ENCODE measurements at places on chromosomes 5 and 9.
A peak's percentile ranks its signal among the peaks of the same experiment; 100 is the strongest.

DNA sequence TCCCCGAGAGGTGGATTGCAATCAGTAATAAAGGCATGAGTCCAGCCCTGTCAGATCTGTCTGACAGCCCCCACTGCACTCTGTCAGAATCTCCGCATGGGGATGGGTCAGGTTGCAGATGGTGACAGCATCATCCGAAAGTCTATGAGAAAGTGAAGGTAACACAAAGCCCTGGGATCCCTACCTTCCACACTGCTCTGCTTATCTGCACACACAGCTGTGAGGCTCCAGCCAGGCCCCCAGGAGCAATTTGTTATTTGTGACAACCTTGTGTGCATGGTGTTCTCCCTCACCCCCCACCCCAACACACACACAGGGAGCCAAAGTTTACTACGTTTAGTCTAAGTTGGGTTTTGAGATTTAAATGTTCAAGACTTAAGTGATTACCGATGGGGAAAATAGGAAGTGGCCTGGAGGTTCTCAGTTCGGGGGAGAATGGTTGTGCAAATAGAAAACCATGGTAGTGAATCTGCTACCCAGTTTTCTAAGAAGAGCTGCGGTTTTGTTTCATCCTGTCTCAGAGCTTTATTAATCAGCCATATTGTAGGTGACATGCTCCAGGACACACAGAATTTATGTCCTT, 92.7 kb downstream of the SV2C start:
- DNase-seq = no peak

GRCh38 chr5:135568923-135569360, 9.8 kb downstream of the CXCL14 start:
- DNase-seq = no peak

DNA sequence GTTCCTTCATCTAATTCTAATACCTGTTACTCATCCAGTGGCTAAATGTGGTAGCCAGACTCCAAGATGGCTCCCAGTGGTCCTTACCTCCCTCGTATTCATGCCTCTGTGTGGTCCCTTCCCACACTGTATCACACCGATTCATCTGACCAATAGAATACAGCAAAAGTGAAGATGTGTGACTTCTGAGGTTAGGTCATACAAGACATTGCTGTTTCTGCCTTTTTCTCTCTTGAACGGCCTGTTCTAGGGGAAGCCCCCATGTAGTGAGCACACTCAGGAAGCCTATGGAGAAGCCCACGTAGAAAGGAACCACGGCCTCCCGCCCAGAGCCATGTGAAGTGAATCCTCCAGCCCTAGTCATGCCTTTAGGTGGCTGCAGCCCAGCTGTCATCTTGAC, 9.4 kb upstream of the C5 start:
- DNase-seq = no peak

GRCh38 chr9:133635098-133635497, 1.1 kb upstream of the DBH start:
- DNase-seq = no peak

DNA sequence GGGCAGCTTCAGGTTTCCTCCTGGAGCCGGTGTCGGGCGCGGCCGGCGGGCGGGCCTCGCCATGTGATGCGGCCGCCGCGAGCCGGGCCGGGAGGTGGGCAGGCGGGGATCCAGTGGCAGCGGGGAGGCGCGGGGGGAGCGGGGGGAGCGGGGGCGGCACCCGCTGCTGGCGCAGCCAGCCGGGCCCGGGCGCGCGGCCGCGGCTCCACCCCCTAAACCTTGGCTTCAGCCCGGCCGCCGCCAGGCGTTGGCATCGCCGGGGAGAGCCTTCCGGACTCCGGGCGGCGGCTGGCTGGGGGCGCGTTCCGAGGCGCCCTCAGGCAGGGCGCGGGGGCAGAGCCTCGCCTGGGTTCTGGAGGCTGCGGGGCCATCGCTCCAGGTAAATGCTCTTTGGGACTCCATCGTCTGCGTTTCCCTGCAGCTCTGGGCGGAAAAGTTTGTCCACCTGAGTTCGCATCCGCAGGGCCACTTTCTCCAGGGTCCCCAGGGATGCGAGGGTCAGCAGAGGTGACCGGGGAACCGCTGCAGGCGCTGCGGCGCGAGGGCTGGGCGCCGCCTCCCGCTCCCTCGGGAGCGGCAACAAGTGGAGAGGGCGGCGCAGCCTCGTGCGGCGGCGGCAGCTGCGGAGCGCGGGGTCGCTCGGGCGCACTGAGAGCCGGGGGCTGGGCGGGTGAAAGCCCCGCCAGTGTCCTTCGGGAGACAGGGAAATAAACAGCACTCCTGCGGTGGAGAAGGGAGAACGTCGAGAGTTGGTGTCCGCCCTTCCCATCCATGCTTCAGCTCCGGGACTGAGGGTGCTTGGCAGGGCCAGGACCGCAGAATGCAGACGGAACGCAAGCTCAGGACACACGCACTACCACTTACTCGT, at the start of gene ARHGEF28:
Gene ARHGEF28 (plus strand): TSS at position 253 of the 868 bp plus-strand sequence. CDS start 58,656 bp downstream, outside the sequence.
- peak; percentile 30 for DNase-seq

- DNase-seq = no peak
Observed at GRCh38 chr5:127298656-127299055, 8.1 kb downstream of the MEGF10 start.

DNA sequence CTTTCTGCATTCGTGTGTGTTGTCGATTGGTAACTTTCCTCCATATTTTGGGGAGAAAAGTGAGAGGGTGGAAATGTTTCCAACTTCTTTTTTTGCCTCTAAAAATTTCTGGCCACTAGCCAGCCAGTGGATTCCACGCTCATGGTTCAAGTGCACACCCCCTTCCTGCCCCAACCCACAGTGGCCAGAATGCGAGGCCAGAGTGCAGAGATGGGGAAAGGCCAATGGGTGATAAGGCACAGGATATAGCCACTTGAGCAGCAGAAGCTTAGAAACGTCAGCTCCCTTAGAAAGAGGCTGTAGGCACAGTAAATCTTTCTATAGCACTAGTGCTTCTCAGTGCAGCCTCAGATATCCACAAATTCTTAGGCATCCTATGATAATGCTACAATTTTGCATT, 75.8 kb upstream of the ADRB2 start:
- DNase-seq = no peak

DNA sequence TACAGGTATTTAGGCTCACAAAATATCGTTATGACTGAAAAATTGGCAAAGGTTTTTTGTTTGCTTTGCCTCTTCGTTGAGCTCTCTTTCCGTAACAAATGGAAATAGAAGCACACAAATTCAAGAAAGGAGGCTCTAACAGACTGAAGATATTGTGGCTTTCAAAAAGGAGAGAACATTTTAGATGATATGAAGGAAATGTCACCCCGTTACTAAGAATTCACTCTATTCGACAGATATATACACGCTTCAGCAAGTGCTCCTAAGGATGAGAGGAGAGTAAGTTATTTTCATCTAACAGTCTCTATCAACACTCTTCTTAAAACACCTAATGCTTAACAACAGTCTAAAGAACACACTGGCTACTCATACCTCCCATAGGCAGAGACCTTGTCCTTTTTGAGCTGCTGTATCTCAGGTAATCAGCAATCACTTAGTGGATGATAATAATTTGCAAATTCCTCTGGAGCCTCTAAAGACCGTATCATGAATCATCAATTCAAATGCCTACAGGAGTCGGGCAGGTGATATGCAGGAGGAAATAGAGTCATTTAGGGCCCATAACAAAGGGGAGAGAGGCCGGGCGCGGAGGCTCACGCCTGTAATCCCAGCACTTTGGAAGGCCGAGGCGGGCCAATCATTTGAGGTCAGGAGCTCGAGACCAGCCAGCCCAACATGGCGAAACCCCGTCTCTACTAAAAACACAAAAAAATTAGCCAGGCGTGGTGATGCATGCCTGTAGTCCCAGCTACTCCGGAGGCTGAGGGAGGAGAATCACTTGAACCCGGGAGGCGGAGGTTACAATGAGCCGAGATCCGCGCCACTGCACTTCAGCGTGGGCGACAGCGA, 1.4 kb upstream of the HSDL2 start:
- no peak for DNase-seq

GRCh38 chr5:79886456-79886855, 104.6 kb downstream of the MTX3 start:
- DNase-seq = no peak

GRCh38 chr9:20591223-20591622, 31.1 kb downstream of the MLLT3 start:
- DNase-seq = no peak

DNA sequence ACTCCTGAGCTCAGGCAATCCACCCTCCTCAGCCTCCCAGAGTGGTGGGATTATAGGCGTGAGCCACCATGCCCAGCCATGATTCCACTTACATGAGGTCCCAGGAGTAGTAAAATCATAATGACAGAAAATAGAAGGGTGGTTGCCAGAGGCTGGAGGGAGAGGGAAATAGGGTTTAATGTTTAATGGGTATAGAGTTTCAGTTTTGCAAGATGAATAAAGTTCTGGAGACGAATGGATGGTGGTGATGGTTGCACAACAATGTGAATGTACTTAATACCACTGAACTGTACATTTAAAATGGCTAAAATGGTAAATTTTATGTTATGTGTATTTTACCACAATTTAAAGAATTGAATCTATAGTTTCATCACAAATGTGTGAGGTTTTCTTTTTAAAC, 146.5 kb upstream of the ABCA1 start:
- no peak for DNase-seq

GRCh38 chr5:11803436-11803835, 100.8 kb downstream of the CTNND2 start:
- DNase-seq = no peak

GRCh38 chr5:53350991-53351770, 129.2 kb upstream of the FST start:
- no peak for DNase-seq

DNA sequence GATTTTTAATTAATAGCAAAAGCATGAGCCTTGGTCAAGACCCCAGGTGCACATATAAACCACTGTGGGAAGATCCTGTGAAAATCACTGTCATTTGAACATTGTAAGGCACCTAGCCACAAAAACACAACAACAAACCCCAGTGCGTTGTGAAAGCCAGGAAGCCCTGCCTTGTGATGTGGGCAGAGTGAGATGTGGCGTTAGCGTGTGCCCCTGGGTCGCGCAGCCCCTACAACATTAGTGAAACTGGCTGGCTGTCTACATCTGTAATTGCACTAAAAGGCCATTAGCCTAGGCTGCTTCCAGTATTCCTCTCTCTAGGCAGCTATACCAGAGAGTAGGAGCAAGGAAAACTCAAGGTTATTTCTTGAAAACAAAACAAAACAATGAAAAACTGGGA, 21.1 kb upstream of the PDZD2 start:
- no peak for DNase-seq

DNA sequence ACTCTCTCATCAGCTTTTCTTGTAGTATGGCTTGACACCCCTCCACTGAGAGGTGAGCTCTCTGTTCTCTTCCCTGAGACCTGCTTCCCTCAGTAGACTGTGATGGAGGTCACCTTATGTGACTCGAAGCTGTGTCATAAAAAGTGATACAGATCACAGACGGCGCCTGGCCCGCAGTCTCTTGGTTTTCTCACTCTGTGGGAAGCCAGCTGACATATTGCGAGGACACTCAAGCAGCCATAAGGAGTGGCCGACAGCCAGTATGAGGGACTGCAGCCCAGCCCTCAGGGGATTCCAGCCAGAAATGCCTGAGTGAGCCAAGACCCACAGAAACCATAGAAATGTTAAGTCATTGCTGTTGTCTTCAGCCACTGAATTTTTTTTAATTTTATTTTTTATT, 38.0 kb downstream of the GADD45G start:
- DNase-seq = no peak

DNA sequence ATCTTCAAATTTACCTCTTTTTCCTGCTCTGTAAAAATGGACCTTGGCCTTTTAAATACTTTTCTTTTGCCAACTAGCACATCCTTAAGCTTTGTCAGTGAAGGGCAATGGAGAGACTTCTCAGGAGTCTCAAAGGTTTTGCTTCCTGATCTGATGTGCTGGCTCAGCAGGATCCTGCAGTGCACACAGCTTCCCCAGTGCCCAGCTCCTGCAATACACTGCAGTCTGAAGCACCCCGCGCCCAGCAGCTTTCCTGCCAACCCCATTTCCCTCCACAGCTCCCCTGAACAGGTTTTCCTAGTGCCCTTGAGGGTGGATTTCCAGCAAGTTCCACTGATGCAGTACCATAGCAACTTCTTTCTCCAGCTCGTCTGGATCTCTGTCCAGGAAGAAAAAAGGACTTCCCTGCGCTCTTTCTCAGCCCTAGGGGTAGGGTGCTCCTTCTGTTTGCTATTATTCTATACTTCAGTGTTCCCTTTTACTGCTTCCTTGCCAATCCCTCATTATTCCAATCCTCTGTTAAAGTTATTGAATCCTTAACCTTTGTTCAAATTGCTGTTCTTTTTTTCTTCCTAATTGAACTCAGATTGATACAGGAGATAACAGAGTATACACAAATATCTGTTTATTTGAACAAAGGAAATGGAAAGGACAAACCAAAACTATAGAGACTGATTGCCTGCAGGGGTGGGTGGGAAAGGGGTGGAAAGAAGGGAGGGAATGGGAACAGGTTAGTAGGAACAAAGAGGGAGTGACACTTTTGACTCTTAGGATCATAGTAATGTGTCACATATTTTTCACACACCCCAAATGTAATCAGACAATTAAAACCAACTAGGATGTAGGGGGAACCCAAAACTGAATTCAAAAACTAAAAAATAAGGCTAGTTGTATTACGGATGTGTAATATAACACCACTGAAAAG, 8.5 kb downstream of the SNAPC3 start:
- no peak for DNase-seq

DNA sequence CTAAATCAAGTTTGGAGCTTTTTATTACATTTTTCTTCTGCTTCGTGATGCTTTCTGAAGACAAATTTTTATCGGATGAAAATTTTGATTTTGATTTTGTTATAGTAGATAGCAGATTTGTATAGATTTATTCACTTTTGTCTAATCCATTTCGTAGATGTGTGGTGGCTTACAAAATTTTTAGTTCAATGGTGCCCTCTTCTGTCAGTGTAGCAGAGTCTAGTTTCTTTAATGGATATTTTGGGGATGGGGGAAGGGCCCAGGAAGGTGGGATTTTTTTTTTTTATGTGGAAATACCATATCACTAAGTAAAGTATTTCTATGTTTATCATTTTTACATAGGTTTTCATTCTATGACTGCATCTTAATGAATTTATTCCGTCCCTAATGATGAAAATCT, 259.9 kb upstream of the TARS1 start:
- no peak for DNase-seq

DNA sequence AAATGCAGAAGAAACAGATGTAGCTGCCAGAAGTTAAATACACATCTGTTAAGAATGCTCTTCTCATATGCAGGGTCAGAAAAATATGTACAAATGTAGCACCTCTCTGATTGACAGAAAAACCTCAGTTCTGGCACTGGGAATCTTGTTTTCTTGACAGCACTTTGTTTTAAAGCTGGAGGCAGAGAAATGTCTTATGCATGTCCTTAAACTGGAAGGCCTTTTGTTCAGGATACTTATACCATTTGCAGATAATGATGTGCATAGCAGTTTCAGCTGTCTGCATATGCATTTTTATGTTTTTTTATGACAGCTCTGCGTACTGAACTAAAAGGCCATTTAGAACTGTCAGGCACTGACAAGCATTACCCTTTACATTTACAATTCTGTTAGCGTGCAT, 567.9 kb downstream of the EBF1 start:
- no peak for DNase-seq

- no peak for DNase-seq
Observed at GRCh38 chr9:107274096-107274495, 9.0 kb upstream of the RAD23B start.

- no peak for DNase-seq
Observed at GRCh38 chr5:176671890-176672747, 24.8 kb downstream of the TSPAN17 start.
